Fibroblast of villous mesenchyme (primary cell): ENCODE measurements at places on chromosomes 7 and 10.

DNA sequence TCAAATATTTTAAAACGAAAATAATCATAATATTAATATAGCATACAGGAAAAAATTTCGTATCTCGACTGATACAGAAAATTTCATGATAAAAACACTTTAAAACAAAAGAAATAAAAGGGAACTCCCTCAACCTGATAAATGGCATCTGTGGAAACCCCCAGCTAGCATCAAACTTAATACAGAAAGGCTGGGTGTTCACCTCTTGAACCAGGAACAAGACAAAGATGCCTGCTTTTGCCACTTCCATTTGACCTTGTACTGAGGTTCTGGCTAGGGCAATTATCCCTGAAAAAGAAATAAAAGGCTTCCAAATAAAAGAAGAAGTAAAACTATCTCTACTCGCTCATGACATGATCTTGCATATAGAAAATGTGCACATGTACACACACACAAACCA is 2.5 kb upstream of the ALOX5 start:
- DNase-seq, result no peak

DNA sequence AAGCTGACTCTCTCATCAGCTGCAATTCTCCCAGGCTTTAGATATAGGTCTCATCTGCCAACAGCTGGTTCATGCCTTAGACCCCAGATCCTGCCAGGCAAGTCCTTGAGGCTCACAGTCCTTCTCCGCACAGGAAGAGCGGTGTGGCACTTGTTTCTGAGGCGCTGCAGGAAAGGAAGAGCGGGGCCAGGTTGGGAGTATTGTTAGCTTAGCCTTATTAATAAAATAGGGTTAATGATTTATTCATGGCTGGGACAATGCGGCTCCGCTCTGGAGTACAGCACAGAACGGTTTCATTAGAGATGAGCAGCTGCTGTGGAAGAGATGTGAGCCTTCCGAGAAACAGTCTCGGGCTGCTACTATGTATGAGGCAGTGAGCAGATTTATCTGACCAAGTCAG is 78.1 kb downstream of the FZD1 start:
- no peak for DNase-seq

DNA sequence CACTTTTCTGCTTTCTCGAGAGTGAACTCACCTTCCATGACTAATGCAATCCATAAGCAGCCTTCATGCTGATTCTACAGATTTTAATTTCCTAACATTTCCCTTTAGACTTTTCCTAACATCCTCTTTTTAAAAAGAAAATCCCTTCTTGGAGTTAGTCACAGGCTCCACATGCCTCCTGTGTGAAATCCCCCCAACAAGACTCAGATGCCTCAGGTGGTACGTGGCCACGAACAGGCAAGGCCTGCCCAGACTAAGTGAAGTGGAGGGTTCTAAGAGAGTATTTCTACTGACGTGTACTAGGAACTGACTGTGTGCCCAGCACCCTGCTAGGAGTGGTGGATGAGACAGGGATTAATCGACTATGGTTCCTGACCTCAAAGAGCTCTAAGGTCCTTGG is 125.9 kb upstream of the HPS1 start:
- no peak for DNase-seq

- no peak for DNase-seq
Measured at GRCh38 chr10:32771217-32771616, 186.8 kb downstream of the ITGB1 start.

GRCh38 chr10:5944389-5945189 is 32.8 kb downstream of the IL15RA start:
- DNase-seq, result peak; percentile 100

DNA sequence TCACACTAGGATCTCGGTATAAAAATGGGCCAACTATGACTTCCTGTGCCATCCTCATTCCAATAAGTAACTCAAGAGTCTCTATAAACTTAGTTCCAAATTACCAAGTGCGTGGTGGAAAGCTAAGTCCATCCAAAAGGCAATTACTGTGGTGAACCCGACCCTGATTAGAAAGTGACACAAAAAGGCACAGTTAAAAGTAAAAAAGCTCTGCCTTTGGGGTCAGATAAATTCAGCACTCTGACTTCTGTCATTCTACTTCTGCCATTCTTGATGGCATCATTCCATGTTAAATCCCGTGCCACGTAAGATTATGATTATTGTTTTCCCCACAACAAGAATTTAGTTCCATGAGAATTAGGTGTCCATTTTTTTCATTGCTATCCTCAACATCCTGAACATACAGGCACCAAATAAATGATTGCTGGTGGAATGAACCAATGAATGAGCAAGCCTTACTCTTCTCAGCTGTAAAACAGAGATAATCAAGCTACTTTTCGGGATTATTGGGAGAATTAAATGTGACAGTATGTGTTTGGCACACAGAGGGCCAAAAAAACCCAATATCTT is 877 bp downstream of the NCOA4 start:
- DNase-seq, result no peak

GRCh38 chr10:56327118-56327517 is 33.9 kb downstream of the ZWINT start:
- DNase-seq, result no peak
